ENCODE measurements at places on chromosomes 1 and 21.

- DNase-seq: no peak
Observed at GRCh38 chr21:36518883-36519492, 39.1 kb upstream of the CLDN14 start.

DNA sequence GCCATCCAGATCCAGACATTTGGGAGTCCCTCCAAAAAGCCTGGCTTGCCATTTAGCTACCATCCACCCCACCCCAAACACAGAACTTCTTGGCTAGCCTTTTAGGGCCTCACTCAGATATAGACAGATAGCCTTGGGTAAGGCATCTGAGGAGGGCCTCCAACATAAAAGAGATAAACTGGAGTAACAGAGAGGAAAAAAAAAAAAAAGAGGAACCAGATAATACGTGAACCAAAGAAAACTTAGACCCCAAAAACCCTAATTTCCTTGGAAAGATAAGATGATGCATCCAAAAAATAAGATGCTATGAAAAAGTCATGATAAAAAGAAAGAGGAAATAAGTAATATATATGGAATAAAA lies 19.8 kb upstream of the LSS start:
- no peak for DNase-seq

GRCh38 chr1:223834660-223835263 lies 11.0 kb downstream of the TP53BP2 start:
- peak; percentile 33 for DNase-seq

- DNase-seq: no peak
Observed at GRCh38 chr1:89939693-89940438, 55.0 kb upstream of the ZNF326 start.

- no peak for DNase-seq
Observed at GRCh38 chr1:33146003-33146402, 35.8 kb downstream of the TRIM62 start.

DNA sequence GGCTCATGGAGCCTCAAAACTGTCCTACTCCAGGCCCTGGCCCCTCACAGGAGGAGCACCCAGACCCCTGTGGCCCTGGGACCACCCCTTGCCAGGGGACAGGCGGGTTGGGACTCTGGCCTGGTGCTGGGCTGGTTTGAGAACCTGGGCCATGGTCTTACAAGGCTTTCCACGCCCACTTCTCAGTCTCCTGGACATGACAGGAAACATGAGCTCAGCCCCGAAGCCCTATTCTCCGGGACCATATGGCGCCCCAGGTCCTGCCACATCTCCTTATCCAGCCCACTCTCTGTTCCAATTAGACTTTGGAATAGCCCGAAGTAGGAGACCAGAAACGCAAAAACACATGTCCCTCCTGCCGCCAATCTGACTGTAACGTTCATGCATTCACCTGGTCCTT lies 47.9 kb downstream of the KCNAB2 start:
- DNase-seq: no peak

- DNase-seq: no peak
Observed at GRCh38 chr1:145977016-145977415, 12.5 kb downstream of the POLR3GL start.

DNA sequence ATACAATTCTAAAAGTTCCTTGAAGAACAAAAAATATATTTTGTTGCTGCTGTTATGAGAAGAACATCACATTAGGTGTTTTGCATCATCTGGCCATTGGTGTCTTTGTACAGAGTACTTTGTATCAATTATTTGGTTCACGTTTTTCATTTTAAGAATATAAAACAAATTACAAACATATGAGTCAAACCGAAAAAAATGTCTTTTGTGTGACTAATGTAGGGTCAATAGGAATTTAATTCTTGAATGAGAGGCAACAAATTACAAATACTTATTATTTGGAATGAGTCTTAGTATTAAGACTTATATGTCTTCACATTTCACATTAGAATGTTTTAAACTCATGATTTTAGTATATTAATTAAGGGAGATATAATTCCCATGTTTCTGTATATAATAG lies 54.8 kb downstream of the NR5A2 start:
- no peak for DNase-seq

DNA sequence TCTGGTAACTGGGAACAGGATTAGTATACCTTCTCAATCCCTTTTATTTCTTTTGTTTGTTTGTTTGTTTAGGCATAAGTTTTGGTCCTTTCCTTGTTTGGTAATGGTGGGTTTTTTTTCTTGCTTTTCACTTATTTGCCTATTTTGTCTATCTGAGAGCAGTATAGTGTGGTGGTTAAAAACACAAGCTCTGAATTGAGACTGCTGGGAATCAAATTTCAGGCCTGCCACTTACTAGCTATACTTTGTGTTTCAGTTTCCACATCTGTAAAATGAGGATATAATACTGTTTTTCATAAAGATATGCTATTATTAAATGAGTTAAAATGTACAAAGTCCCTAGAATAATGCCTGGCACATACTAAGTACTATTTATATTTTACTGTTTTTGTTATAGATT lies 81.6 kb upstream of the IVNS1ABP start:
- no peak for DNase-seq

DNA sequence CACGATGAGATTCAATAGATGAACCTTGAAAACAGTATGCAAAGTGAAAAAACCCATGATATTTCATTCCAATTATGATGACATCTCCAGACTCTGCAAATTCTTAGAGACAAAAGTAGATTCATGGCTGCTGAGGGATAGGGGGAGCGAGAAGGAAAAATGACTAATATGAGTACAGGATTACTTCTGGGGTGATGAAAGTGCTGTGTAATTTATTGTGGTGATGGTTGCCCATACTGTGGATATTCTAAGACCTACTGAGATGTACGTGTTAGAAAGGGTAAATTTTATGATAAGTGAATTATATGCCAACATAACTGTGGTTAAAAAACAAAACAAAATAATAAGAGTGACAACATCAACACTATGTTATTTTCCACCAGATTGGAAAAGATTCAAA lies 18.9 kb upstream of the RGS7 start:
- no peak for DNase-seq

DNA sequence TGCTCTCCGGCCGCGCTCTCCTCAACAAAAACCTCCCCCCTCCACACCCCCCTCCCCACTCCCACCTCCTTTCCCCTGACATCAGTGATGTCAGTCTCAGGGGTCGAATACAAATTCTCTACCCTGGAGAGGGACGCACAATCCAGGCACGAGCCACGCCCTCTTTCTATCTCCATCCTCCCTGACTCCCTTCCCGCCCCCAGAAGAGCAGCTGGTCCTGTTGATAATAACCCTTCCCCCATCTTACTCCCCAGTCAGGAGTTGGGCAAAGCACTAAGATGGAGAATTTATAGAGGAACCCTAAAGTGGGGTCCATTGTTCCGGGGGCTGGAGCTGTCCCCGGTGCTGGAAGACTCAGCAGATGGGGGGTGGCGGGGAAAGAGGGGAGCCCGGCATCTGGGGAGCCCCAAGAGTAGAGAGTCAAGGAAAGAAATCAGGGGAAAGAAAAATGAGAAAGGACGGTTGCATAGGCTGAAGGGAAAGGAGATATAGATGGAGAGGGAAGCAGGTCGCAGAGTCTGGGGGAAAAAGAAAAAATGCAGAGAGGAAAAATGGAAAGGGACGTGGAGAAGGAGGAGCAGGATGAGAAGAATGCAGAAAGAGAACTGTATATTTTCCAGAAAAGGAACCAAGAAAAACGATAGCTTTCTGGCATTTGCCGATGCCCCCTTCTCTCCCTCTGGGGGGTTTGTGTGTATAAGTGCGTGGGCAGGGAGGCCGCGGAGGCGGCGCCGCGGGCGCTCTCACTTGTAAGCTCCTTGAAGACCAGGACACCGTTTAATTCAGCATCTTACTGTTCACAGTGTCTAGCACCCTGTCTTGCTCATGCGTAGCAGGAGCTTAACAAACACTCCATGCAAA lies at the start of gene CELF3:
TSS of gene CELF3 (minus strand) at position 33 of the 861 bp plus-strand sequence. CDS start 783 bp downstream, outside the sequence.
- DNase-seq: peak; percentile 30

DNA sequence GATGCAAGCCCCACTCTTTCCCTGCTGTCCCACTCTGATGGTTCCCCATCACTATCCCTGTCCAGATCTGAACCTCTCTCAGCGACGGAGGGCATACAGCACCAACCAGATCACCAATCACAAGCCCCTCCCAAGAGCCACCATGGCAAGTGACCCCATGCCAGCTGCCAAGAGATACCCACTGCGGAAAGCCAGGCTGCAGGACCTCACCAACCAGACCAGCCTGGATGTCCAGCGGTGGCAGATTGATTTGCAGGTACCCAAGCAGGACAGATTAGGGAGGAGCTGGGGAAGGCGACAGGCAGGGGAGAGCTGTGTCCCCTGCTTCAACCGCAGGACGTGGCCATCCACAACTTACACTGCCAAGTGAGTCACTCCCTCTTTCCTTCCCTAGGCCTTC lies 46.9 kb downstream of the VWA5B1 start:
- no peak for DNase-seq

DNA sequence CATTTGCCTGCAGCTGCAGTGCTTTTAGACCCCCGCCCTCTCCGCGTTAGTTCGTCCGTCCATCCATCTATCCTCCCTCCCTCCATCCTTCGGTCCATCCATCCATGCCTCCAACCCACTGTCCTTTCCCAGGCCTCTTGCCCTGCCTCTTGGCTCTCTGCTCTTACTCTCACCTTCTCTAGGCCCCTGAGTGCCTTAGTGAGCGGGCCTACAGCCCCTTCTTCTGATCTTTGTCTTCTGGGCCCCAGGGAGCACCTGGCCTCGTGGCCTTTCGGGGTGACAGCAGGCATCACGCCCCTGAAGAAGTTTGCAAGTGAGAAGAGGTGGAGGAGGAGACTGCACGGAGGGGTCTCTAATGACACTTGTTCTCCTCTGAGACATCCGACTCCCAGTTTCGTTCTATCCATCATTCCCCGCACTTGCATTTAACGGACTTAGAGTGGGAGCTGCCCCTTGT lies 842 bp downstream of the ATXN7L2 start:
- DNase-seq: no peak

DNA sequence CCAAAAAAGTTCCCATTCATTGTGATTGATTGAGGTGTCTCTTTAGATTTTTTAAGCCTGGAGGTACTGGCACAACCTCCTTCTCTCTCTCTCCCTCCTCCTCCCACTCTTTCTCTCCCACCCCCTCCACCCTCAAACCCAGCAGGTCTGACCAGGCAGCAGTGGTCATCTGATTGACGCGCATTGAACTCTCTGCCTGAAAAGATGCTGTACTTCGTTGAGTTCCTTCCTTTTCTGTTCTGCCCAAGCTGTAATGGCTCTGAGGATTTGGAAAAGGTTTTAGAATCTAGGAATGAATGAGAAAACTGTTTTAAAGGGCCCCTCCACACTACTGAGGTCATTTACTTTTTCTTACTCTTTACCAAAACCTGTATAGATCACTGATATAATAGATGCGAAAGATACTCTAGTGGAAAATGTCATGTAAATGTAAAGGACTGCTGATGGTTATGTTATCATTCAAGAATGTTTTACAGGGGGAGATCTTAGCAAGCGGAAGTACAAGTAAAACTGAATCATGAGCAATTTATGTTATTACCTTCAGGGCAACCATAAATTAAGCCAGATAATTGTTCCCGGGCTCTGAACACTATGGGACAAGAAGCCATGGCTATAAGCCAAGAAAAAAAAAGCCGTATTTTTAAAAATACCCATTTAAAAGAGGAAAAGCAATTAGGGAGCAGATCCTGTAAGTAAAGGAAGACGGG lies 25.2 kb upstream of the DYRK1A start:
- no peak for DNase-seq

GRCh38 chr1:204819495-204819894 lies 51.2 kb upstream of the NFASC start:
- no peak for DNase-seq

DNA sequence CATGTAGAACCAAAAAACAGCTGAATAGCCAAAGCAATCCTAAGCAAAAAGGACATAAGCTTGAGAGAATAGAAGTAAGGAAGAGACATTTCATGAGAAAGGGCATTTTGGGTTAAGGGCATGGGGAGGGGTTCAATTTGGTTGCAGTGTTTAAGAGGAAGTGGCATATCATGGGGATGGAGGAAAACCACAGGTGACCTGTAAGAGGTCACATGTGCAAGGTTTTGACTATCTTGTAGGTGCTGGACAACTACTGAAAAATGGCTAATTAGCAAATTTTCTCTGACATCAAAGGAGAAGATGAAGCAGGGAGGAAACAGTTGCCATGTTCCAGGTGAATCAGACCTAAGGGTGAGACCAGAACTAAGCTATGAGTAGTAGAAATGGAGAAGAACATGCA lies 31.3 kb upstream of the ROR1 start:
- DNase-seq: no peak

DNA sequence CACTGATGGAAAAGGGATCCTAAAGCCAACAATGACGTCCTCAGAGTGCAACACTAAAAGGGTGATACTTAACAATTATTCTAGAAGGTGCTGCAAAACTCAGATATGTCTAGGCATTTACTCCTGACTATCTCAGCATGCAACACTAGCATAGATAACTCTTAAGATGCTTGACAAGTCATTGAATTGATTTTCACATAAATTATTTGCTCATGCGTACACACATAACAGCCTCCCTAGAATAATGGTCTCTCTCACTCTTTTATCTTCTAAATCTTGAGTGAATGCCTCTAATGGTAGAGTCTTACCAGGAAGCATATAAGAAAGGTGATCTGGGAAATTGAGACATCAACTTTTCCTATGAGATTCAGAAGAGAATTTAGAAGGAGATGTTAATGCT lies 1283.7 kb downstream of the MRPL39 start:
- DNase-seq: no peak

- peak; percentile 16 for DNase-seq
Observed at GRCh38 chr1:143735764-143736461, 235.9 kb downstream of the FAM72C start.

GRCh38 chr1:171913385-171913784 lies 72.1 kb downstream of the DNM3 start:
- DNase-seq: no peak

DNA sequence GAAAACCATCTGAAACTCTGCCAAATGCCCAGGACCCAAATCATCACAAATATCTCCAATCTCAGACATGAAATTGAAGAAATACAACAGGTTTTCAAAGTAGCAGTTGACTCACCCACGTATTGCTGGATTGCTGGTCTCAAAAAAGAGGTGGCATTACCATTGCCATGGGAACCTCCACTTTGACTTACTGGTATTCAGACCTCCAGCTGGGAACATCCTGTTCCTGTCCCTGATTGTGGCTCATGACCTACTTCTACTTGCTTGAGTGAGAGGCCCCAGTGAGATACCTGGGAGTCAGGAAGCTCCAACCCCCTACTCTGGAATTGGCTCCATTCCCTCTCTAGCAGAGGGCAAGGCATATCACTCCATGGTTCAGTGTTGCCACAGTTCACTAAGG lies 64.6 kb downstream of the NMNAT2 start:
- DNase-seq: no peak

DNA sequence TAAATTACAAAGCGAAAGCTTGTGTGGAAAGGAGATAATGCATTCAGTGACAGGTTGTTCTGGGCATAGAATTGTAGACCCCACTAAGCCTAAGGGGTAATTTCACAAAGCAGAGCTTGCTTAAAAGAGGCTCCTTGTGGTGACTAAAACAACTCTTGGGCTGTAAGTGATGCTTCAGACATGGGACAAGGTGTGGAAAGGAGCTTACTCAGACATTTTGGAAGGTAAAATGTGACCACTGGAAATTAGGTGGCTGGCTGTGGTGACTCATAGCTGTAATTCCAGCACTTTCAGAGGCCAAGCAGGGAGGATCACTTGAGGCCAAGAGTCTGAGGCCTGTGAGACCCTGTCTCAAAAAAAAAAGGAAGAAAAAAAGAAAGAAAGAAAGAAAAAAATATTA lies 51.1 kb upstream of the LRRC8C start:
- peak; percentile 35 for DNase-seq

Measured in activated CD4-positive, alpha-beta memory T cell treated with anti-CD3 and anti-CD28 coated beads for 36 hours (primary cell).